ENCODE measurements at places on chromosomes 1 and 21.
A peak's percentile ranks its signal among the peaks of the same experiment; 100 is the strongest.

DNA sequence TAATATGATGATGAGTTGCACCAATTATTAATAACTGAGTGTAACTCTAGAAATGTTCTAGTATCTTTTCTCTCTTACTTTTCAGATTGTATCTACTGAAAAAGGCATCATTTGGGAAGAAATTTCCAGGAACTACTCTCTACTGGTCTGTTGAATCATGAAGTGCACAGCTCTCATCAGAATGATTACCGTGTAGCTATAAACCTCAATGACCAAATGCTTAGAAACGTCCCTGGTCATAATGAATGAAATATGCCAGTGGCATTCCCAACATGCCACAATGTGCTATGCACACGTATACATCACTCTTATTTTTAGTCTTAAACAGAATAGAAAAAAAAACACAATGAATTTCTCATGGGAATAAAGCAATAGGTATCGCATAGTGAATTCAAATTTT, 534.3 kb upstream of the OLFM3 start:
- no peak for DNase-seq

- no peak for DNase-seq
Observed at GRCh38 chr1:222167896-222168295, 380.0 kb downstream of the HHIPL2 start.

DNA sequence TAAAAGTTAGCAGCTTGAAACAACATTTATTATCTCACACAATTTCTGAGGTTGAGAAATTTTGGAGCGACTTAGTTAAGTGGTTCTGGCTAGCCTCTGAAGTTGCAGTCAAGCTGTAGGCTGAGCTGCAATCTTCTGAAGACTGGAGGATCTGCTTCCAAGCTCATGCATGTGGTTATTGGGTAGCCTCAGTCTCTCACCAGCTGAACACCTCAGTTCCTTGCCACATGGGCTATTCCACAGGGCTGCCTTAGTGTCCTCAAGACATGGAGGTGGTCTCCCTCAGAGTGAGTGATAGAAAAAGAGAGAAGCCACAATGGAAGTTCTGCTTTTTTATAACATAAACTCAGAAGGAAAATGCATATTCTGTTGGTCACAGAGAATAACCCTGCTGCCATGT, 92.0 kb upstream of the CAMK1G start:
- DNase-seq: no peak

DNA sequence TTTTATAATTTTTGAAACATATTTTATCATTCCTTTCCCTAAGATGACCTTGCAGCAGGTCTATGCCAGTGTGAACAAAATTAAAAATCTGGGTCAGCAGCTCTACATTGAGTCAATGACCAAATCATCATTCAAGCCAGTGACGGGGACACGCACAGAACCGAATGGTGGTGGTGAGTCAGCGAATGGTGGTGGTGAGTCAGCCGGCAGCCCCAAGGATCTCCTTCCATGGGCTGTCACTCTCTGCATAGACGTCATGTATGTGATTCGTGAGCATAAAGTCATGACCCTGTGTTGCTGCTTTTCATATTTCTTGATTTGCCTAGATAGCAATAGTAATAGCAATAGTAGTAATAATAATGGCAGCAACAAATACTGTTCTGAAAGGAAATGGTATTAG, 26.3 kb downstream of the PER3 start:
- peak; percentile 55 for DNase-seq

DNA sequence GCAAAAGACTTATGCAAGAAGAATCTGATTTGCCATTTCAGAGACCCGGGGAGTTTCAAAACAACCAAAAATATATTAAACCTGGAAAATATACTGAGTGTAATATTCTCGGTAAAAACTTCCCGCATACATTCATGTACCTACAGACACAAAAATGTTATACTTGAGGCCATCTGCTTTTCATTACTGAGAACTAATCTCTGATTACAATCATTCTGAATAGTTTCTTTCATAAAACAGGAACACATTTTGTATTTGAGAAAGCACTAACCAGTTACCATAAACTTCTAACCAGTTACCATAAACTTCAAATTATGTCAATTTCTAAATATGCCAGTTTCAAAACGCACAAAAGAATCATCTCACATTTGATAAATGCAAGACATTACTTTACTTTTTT, 7.8 kb downstream of the ZNHIT6 start:
- DNase-seq: no peak
